ENCODE measurements at places on chromosomes 6 and 20.

DNA sequence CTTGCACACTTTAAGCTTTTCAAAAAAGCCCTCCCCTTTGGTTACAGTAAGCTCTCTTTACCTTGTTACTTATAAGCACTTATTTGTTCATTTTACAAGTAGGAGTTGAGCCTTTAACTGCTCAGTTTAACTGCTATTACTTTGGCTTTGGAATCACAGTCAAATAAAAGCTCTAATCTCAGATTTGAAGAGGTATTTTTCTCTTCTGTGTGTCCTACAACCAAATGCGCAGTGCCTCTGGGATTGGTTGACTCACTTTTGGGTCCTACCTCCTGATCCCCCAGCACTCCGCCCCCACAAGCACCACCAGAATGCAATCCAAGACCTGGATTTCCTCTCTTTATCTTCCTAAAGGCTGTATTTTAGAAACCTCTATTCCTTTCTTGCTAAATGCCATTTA is 2.5 kb downstream of the NCOA7 start:
- no peak for DNase-seq

- no peak for DNase-seq
Observed at GRCh38 chr6:20893412-20893811, 359.2 kb downstream of the CDKAL1 start.

DNA sequence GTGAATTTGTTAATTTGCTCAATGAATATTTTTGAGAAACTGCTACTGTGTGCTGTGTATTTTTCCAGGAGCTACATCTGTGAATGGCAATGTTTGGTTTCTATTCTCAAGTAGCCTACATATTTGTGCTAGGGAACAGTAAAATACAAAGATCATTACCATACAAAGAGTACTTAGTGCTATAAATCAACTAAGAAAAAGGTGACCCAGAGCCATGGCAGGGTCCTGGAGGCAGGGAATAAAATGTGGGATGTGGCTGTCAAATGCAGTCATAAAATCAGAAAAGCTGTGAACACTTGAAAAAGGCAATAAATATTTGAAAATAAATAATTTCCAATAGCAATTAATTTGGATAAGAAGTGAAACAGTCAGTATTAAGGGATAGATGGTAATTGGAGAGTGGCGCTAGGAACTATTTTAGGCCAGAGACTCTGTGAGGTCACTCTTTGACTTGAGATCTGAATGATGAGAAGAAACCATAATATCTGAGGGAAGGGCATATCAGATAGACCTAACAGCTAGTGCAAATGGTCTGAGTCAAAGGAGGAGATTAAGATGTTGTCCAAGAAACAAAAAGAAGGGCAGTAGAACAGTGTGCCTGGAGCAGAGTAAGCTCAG is 98.8 kb downstream of the MANEA start:
- DNase-seq, result no peak

- DNase-seq, result peak; percentile 31
Observed at GRCh38 chr6:80689716-80690395, 583.4 kb downstream of the BCKDHB start.

DNA sequence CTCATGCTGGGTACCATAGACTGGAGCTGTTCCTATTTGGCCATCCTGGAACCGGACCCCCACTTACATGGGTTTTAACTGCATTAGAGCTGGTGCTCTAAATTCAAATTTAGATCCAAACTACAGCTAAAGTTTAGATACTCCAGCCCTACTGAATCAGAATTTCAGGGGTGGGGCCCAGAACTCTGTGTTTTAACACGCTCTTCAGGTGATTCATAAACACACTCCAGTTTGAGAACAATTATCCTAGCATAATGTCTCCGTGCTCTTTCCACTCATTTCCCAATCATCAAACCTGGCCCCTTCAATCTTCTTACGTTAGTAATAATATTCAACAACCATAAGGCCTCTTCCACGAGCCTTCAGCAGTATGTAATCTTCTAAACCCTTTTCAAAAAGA is 15.3 kb downstream of the TRPC4AP start:
- DNase-seq, result no peak

GRCh38 chr20:48820649-48820973 is 7.2 kb downstream of the PREX1 start:
- no peak for DNase-seq

- no peak for DNase-seq
Observed at GRCh38 chr6:117496383-117496990, 14.0 kb downstream of the DCBLD1 start.

DNA sequence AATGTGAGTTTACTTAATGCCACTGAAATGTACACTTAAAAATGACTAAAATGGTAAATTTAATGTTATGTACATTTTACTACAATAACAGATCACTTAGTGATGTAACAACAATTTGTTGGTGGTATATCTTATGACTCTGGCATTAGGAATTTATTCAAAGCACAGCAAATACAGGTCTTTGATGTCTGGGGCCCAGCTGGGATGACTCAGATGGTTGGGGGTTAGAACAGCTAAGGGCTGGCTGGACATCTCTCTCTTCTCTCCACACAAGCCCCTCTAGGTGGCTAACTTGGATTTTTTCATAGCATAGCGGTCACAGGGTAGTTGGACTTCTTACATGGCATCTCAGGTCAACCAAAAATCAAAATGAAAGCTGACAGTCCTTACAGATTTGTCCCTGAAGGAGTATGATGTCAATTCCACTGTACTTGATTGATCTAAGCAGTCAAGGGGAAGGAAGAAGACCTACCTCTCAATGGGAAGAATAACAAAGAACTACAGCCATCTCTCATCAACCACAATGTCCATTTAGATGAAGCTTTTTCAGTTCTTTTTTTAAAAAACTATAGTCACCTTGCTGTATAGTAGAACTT is 37.5 kb upstream of the LCA5 start:
- DNase-seq, result no peak

DNA sequence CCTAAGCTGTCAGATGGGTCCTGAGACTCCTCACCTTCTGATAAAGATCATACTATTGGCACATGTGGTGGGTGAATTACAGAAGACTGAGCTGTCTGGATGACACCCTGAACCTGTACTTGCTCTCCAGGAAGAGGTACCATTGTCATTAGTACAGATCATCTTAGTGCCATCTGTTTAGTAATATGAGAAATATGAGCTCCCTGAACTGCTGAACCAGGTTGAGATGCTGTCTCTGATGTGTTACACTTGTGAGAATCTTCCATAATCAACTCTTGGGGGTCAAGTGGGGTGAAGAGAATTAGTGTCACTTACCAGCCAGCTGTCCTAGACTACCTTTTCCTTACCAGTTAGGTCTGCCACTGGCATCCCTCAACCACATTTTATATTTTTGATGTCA is 531.0 kb downstream of the EPHA7 start:
- no peak for DNase-seq

DNA sequence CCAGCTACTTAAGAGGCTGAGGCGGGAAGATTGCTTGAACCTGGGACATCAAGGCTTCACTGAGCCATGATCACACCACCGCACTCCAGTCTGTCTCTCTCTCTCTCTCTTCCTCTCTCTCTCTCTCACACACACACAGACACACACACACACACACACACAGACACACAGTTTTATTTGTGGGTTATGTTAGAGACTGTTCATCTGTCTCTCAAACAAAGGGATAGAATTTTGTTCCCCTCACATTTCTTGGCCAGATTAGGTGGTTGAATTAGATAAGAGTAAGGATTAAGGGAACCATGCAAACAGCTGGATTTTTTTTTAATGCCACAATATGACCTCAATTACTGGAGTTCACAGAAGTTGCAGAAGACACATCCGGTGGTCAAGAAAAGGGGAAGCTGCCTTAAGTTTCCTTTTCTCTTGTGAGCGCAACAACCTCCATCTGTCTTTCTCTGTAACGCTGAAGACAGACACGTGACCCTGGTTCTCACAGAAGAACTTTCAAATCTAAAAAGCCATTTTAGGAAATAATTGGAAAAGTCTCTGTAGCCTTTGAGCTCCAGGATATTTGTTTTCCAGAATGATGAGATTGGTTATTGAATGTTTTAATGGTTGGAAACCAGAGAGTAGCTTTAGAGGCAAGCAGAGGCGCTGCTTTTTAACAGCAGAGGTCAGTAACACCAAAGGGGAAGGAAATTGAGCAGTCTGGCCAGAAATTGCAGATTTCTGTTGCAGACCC is 32.9 kb upstream of the LGSN start:
- peak; percentile 73 for DNase-seq

GRCh38 chr20:63322933-63323273 is 29.9 kb downstream of the COL20A1 start:
- no peak for DNase-seq

DNA sequence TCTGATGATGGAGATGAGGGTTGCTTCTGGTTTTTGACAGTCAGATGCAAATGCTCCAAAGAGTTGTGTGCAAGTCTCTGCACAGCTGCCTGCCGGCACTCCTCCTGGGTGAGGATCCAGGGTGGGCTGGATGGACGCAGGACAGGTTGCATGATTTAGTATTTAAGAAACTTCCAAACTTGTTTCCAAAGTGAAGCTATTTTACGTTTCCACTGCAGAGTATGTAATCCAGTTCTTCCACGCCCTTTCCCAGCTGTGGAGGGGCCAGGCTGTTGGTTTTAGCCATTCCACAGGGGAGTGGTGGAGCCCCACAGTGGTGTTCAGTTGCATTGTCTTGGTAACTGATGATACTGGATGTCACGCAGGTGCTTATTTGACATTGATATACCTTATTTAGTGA is 157.3 kb downstream of the THBS2 start:
- DNase-seq, result no peak

GRCh38 chr6:27334141-27334540 is 22.1 kb upstream of the POM121L2 start:
- DNase-seq, result no peak

DNA sequence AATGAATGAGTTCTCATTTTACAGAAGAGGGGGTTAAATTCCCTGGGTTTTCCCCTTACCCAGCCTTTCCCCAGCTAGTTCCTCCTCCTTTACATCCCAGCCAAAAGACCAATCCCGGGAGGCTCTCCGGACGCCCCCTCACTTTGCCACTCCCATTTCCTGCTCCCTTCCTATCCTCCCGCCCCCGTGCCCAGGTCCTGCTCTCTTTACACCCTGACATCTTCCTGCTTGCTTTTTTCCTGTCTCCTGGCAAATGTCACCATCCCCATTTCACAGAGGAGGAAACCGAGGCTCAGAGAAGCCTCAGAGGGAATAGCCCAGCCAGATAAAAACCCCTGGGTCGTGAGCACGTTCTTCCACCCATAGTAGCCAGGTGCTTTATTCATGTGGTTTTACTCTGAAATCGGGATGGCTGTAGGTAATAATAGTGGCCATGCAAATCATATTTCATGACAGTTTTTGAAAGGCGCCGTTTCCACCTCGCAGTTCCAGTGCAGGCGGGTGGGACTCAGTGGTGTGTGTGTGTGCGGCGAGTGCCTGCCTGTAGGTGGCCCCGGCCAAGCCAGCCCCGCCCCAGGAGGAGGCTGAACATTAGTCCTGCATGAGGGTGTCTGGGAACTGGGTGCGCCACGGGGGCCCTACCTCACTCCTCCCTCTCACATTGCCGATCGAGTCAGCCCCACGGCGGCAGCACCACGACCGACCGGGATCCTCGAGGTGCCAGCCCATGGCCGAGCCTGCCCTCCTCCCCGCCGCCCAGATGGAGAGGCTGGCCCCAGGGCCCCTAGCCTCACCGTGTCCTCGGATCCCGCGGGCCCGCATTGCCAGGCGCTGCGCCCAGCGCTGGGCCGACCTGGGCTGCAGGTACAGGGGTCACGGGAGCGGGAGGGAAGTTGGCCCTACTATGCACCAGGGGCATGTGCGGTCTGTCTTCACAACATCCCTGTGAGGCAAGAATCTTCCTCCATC is at the start of gene ARHGAP40:
Gene ARHGAP40 (plus strand): TSS at position 594 of the 969 bp plus-strand sequence.
- no peak for DNase-seq

DNA sequence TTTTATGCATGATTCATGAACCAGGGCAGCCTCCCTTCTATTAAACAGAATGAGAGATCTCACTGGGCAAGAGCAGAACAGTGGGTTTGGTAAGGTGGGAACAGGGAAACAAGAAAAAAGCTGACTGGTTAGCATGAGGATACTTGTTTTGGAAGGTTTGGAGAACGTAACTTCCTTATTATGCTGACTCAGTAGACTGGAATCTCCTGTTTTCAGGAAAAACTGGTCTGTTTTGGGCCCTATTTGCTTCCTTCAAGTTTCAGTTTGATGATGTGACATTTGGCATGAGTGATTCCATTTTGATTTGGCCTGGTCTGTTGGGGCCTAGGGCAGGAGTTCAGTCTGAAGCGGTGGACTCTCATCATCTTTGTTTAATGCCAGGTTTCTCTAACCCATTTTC is 172.0 kb downstream of the MYLK4 start:
- no peak for DNase-seq

GRCh38 chr6:43511824-43512415 is 1.8 kb upstream of the LRRC73 start:
- no peak for DNase-seq

DNA sequence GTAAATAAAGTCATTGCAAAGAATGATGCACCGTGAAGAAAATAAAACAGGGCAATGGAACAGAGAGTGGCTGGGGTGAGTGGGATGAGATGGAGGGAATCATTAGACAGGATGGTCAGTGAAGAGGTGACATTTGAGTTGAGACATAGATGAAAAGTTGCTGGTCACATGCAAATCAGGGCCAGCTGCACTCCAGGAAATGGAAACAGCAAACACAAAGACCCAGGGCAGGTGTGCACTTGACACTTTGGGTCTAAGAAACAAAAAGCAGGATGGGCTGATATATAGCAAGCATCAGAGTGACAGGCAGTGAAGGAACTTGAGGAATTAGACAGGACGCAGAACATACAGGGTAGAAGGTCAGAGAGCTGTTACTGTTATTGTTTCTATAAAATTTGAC is 171.5 kb upstream of the RIPOR2 start:
- DNase-seq, result no peak

DNA sequence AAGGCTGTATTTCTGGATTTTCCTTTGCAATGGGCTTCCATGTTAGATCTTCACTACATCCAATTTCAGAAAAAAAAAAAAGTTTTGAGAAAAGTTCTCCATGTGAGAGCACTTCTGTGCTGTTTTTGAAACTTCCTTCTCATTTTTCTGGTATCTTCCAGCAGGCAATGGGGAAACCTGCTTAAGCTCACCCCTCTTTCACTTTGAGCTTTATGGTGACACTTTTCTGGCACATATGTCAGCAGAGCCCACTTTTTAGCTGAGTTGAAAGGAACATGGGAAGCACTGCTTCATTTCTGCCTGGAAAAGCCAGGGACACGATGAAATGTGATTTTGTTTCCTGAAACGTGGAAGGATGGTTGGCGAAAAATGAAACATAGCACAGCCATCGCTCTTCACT is 293.7 kb downstream of the PLCB1 start:
- no peak for DNase-seq

- no peak for DNase-seq
Observed at GRCh38 chr6:120274547-120274946, 925.0 kb upstream of the MAN1A1 start.

DNA sequence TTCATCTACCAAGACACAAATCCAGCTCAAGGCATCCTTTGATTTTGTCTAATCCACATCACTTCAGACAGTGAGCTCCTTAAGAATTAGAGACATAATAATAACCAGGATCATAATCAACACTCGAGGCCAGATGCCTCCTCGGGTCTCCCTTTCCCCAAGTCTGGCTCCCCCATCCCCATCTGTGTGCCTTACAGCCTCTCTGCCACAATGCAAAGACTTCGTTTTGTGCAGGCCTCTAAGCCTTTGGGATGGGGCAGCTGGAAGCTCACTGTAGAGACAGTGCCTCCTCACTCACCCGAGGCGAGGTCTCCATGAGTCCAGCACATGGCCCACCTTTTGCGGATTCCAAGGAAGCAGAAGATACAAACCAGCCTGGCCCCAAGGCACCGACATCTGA is 30.3 kb downstream of the LRFN2 start:
- no peak for DNase-seq

- no peak for DNase-seq
Observed at GRCh38 chr6:52579006-52579660, 2.3 kb upstream of the TRAM2 start.

All from muscle of back (tissue), 13 donors.